Effector CD8-positive, alpha-beta T cell (primary cell): ENCODE measurements at places on chromosomes 11 and 22.
A peak's percentile ranks its signal among the peaks of the same experiment; 100 is the strongest.

GRCh38 chr11:1546536-1547466, 25.3 kb downstream of the DUSP8 start:
- DNase-seq: no peak

- no peak for DNase-seq
These were observed 30.2 kb downstream of the SBF1 start for GRCh38 chr22:50444663-50445062.

DNA sequence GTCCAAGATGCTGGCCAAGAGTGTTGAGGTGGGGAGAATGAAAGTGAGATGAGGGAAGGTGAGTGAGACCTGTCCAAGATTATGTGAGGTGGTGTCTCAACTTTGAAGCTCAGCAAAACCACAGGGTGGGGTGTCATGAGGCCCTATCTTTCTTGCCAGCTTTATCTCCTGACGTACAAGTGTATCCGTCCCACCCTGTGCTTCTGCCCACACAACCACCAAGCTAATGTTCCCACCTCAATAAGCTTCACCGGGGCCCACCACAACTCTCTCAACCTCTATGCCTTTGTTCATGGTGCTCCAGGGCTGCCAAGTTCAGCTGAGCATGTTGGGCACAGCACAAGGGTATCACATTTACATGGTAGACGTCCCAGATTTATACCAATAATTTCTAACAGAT, 7.1 kb upstream of the TPST2 start:
- DNase-seq: peak; percentile 13

DNA sequence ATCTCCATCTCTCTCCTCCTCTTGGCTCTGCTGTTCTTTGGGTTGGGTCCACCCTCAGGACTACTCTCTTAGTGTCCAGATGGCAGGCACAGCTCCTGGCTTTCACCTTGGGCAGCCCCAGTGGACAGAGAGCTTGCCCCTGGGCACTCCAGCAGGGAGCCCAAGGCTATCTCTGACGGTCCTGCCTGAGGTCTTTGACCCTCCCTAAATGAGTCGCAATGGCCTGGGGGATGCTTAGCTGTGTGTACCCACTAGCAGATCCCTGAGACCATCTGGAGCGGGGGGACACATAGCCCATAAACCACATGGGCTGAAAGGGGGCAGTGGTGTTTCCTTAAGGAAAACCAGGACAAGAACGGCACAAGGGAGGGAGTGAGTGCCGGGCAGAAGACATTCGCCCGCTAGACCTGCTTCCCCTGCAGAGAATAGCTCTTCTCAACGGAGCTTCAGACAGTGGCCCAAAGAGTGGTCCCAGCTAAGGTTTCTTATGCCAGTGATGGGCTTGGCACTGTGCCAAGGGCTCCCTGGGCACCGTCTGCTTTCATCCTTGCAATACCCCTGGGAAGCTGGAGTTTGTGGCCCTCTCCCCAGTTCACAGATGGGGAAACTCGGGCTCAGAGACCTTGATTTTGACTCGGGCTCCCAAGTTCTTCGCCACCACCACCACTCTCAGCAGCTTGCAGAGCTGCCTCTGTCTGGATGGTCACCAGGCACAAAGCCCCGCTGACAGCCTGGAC, 53.9 kb upstream of the ANO1 start:
- DNase-seq: no peak

GRCh38 chr22:35615156-35615555, 2.0 kb downstream of the MB start:
- no peak for DNase-seq

DNA sequence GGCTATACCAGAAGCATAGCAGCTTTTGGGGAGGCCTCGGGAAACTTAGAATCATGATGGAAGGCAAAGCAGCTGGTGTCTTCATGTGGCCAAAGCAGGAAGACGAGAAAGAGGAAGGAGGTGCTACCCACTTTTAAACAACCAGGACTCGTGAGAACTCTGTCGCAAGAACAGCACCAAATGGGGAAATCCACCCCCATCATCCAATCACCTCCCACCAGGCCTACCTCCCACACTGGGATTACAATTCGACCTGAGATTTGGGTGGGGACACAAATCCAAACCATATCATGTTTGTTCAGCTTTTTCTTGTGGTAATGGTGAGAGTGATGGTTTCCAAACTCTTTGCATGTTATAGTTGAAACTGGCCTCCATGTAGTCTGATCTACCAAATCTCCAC, 32.5 kb upstream of the OR10D3 start:
- no peak for DNase-seq

GRCh38 chr11:18617688-18618341, 16.3 kb downstream of the SPTY2D1 start:
- no peak for DNase-seq

GRCh38 chr11:74021998-74022397, 13.1 kb upstream of the UCP3 start:
- no peak for DNase-seq

GRCh38 chr11:31810779-31811647, at the start of gene PAX6:
Gene PAX6, minus strand, starts transcription at chr11:31811322. Its CDS starts 4,911 bp downstream, at chr11:31806411.
- no peak for DNase-seq

DNA sequence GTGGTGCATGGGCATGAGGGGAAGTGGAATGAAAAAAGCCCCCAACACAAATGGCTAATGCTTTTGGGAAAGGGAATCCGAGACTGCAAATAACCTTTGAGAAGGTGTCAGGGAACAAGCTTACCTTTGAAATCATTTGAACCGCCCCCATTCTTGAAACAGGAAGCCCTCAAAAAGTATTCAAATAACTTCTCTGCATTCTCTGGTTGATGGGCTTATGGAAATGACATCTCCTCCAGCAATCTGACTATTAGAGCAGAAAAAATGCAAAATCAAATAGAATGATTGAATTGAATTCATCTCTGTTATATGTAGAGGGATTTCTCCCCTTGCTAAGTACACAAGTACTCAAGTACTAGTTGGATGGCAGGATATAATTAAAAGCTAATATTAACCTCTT, 409.9 kb downstream of the TMEM135 start:
- DNase-seq: no peak

- DNase-seq: no peak
These were observed 87.7 kb upstream of the RTL6 start for GRCh38 chr22:44585559-44586350.

GRCh38 chr11:115927823-115928329, 423.7 kb upstream of the CADM1 start:
- DNase-seq: no peak

DNA sequence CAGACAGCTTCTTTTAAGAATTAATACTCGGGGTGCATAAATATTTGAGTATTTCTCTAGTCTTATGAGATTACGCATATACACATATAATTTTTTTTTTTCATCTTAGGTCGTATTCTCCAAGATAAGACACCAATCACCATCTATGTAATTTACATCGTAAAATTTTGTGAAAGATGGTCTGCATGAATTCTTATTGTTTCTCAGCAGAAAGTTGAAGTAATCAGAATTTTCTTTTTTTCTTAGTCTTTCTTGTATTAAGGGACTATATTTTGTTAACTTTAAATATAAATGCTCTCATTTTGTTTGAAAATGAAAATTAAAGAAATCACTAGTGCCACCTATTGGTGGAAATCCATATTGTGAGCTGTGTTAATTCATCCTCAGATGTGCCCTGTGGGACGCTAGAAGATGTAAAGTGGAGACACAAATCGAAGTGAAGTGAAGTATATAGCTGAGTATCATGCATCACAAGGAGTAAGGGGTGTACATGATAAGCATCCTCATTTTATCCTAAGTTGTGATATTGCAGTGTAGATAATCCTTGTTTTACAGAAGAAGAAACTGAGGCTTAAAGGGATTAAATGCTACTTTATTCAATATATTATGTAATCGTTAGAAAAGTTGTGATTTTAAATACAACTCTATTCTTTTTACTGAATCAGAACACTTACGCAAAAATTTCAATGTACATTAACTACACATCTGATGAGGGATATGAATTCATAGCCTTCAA, 2084.3 kb downstream of the LRRC4C start:
- DNase-seq: no peak

DNA sequence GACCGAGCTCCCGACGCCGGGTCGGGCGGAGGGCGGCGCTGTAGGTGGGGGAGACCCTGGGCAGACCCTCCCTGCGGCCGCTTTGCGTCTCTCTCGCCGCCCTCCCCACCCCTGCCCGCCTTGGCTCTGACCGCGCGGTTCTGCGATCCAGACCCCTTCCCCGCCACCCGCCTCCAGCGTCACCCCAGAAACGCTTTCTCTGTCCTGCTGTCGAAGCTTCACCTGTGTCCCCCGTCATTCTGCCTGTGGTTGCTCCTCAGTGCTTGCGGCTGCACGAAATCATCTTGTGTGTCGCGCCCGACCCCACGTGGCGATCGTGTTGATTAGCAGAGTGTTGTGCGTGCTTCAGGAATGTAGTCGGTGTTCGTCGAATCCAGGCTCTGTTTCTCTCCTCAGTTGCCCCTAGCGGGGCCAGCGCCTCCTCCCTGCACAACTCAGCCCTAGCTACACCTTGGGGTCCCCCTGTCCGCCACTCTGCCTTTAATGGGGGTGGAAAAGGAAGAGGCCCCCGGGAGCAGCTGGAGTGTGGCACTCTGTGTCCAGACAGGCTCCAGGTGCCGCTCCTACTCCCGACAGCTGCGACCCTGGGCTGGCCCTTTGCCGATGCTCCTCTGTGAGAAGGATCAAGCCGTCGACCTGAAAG, 851 bp downstream of the PTDSS2 start:
- peak; percentile 64 for DNase-seq

GRCh38 chr11:17548444-17548843, 1.4 kb downstream of the OTOG start:
- DNase-seq: no peak

DNA sequence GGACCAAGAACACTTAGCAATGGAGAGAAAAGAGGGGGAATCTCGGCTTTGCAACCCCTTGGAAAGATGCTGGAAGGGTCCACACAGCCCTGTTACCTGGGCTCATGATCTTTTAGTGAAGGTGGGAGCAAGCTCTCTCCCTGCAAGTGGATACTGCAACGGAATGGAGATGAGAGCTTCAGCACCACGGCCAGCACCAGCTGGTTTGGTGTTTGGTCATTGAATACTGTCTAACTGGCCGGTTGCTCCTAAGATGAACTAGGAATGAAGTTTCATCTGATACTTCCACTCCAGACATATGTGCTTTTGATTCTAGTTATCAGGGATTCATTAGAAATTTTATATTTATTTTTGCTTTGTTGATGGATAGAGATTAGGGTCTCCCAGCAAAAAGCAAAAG, 16.3 kb downstream of the HTR3A start:
- DNase-seq: no peak

- DNase-seq: no peak
These were observed 16.5 kb downstream of the P2RX3 start for GRCh38 chr11:57354699-57355098.

DNA sequence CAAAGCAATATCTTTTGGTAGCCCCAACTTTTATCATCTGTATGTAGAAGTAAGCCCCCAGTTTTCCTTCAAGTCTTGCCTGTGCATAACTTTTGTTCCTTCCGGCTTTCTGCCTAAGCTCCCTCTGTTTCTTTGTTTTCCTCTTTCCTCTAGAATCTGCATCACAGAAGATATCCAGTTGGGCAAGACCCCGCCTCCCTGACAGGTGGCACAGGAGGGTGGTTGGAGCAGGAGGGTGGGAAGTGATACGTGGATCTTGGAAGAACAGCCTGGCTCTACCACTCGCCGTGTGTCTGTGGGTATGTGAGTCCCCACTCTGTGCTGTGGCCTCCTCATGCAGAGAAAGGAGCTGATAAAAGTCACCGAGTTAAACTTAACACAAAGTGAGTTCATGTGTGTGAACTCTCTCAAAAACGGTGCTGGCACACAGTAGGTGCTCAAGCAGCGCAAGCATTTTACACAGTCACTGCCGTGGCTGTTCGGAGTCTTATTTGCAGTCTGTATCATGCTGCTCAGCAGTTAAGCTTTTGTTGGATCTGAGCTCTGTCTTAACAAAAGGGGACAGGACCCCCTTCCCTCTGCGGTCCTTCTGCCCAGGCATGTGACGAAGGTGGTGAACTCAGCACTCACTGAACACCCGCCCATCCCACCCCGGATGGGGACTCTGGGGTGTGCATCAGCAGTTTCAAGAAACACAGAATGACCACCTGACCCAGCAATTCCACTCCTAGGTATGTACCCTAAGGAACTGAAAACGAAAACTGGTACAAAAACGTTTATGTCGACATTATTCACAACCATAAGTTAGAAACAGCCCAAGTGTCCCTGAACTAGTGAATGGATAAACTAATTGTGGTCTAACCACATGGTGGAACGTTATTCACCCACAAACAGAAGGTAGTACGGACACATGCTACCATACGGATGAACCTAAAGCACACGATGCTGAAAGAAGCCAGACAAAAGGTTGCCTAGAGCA, 249.1 kb downstream of the CTTN start:
- DNase-seq: no peak

DNA sequence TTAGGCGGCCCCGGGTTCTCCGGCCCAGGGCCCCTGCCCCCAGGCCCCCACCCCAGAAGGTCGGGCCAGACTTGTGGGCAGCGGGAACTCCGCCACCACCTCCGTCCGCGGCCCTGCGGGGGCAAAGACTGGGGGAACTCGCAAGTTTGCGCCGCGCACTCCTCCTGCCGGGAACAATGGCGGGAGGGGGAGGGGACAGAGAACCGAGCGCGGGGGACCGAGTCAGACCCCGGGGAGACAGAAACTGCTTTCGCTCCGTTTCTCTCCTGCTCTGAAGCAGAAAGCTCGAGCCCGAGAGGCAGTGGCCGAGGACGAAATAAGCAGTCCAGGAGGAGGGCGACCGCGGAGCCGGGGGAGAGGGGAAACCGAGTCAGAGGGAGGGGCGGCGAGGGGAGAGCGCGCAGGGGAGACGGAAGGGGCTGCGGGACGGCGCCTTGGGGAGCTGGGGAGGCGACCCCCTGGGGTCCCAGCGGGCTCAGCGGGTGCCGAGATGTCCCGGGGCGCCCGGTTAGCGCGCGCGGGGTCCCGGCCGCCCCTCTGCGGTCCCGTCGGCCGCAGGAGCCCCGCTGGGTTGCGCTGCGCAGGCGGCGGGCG, 555 bp downstream of the TP53I11 start:
- DNase-seq: no peak

GRCh38 chr22:29934596-29934995, 51.6 kb downstream of the MTMR3 start:
- no peak for DNase-seq

DNA sequence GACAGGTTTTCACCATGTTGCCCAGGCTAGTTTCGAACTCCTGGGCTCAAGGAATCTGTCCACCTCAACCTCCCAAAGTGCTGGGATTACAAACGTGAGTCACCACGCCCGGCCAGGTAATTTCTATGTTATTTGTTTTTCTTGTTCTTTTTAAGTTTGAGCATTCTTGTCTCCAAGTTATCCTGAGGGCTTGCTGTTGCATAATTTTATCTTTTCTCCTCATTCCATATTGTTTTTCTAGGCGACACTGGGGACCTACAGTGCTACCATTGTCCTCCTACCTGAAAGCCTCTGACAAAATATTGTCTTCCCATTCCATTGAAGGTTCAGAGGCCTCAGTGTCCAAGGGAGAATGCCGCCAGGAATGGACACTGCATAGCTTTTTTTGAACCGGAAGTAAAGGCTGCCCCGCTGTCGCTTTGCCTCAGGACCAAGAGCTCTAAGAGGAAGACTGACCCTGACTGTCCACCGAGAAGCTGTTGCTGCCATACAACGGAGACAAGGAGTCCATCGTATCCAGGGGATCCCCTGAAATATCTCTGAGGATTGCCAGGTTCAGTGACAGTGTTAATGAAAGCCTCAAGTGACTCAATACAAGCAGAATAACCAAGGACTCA, 9.7 kb downstream of the AP5B1 start:
- no peak for DNase-seq

- peak; percentile 72 for DNase-seq
These were observed at the start of the genes RIBC2 and SMC1B for GRCh38 chr22:45413368-45414211. Gene RIBC2, plus strand, starts transcription at chr22:45413693. Its CDS starts 194 bp downstream, at chr22:45413887. Gene SMC1B, minus strand, starts transcription at chr22:45413599. Its CDS starts 32 bp downstream, at chr22:45413567.

GRCh38 chr11:125357551-125357950, 138.5 kb downstream of the FEZ1 start:
- DNase-seq: no peak
